Activated naive CD4-positive, alpha-beta T cell (primary cell): ENCODE measurements at places on chromosomes 7 and 10.

DNA sequence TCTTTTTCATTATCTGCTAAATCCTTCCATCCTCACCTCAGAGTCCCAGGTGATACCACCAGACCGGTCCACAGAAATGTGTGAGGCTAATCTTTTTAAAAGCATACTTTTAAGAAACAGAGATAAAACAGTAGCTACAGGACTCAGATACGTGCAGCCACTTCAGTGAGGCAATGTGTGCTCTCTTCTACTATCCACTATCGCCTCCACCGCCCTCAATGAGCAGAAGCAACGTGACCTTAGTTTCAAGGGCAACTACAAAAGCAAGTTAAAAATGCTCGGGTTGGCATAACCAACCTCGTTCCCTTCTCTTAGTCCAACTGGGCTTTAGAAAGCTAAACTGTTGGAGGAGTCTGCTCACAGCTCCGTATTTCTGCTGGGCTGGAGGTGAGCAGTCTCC, 4.2 kb downstream of the FGFR2 start:
- no peak for DNase-seq

DNA sequence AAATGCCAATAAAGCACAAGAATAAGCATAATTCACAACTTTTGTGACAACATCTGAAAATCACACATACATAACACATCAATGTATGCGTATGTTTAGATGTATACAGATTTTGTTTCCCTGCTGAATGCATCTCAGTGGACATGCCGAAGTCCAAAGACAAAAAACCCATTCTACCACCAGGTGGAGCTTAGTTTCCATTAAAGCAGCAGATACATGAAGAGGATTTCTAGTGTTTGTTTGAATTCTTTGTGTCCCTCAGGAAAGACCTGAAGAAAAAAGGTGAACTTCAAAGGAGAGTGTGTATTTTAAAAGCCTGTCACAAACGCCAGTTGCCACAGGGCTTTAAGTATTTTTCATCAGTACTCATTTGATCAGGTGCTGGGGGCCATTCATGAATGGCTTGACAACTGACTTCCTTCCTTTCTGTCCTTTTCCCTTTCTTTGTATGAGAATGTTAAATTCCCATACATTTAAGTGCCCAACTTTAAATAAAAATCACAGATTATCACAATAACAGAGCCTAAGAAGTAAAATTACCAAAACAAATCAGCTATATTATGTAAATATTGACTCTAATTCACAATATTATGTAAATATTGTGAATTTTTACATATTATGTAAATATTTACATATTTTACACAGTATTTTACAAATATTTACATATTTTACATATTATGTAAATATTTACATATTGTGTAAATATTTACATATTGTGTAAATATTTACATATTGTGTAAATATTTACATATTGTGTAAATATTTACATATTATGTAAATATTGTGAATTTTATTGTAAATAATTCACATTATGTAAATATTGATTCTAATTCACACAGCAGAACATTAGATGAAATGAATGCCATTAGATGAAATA, 343.0 kb downstream of the CRPPA start:
- DNase-seq, result no peak

GRCh38 chr7:115889669-115889984, 140.9 kb downstream of the TFEC start:
- DNase-seq, result no peak

- no peak for DNase-seq
Observed at GRCh38 chr10:109882251-109883057, 40.9 kb downstream of the XPNPEP1 start.

GRCh38 chr7:150313870-150314269, 9.3 kb upstream of the LRRC61 start:
- no peak for DNase-seq

- no peak for DNase-seq
Observed at GRCh38 chr7:27950123-27950522, 210.2 kb downstream of the TAX1BP1 start.

- DNase-seq, result no peak
Observed at GRCh38 chr10:91574236-91574635, 58.6 kb downstream of the PPP1R3C start.

DNA sequence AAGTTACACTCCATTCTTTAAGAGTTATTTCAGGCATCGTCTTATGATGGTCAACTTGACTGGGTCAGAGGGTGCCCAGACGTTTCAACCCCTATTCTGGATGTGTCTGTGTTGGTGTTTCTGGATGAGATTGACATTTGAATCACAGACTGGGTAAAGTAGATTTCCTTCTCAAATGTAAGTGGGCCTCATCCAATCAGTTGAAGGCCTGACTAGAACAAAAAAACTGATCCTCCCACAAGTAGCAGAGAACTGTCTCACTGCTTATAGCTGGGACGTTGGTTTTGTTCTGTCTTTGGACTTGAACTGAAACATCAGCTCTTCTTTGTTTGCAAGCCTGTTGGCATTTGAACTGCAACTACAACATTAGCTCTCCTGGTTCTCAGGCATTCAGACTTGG, 76.3 kb upstream of the LYZL1 start:
- DNase-seq, result no peak

DNA sequence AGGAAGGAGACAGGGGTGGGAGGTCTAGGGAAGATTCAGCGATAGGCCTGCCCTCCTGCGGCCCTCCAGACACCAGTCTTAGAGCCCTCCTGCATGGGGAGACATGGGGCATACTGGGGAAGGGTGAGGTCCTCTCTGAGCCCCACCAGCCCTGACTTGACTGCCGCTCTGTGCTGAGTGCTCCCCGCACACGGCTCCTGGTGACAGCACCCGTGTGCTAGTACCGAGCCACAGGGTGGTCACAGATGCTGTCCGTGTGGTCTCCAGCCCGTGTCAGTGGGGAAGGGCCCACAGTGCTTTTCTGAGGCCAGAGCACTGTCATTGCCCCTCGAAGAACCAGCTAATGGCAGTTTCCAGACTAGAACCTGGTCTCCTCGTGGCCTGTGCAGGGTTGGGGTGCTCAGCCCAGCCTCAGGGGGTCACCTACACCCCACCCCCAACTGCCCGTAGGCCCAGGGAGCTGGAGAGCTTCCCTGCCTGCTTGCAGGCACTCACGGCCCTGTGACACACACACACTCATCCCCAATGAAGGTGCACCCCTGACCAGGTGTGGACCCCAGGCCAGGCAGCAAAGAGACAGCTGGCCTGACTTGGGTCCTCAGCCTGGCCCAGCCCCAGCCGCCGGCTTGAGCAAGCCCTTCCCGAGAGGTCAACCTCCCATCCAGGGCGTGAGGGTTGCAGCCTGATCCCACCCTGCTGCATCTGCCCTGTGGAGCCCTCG, 86.0 kb upstream of the RET start:
- no peak for DNase-seq

DNA sequence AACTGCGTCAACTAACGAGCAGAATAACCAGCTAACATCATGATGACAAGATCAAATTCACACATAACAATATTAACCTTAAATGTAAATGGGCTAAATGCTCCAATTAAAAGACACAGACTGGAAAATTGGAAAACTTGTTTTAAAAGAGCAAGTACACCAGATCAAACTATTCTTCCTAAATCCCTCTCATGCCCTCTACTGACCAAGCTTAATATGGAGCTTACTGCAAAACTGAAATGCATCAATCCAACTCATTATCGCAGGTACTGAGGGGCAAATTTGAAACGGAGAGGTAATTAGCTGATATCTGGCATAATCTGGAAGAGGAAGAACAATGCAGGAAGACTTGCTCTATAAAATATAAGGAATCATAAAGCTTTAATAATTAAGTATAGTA, 1223.8 kb downstream of the NXPH1 start:
- DNase-seq, result no peak

GRCh38 chr10:42874713-42875387, 92.3 kb downstream of the BMS1 start:
- no peak for DNase-seq

DNA sequence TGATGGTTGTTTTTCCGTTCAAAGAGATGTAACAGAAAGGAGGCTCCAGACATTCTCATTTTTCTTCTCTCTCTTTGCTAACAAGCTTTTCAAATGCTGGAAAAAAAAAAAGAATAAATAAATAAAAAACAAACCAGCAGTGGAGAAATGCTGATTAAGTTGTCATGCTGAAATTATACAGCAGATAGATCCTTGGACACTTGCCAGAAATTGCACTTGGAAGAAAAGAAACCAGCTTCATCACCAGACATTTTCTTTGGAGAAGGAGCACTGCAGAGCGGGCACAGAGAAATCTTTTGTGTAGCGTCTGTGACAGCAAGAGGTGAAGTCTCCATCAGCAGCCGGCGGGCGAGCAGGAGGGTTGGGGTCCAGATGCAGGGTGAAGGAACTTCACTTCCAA, 55.8 kb downstream of the CLRN3 start:
- DNase-seq, result no peak

DNA sequence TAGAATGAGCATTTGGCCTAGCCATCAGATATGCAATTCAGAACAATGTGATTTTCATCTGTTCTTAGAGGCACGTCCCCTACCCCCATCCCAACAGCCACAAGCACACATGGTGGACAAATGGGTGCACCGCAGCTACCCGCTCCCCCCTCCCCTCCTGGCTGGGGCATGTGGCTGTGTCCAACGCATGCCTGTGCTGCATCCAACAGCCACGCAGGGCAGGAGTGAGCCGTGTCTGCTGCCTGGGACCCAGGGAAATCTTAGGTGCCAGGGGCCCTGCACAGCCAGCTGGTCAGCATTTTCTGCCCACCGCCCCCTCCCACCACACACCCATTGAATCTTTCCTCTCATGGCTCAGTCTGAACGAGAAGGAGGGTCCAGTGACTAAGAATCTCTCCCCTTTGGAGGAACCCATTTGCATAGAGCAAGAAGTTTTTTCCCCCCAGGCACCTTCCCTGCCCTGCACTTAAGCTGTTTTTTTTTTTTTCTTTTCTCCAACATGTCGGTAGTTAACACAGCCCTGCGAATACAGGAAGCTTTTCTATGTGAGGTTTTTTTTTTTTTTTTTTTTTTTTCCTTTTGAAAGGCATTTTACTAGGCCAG, 138.9 kb downstream of the WDR11 start:
- DNase-seq, result no peak

- no peak for DNase-seq
Observed at GRCh38 chr10:99393036-99393435, 37.4 kb downstream of the GOT1 start.

DNA sequence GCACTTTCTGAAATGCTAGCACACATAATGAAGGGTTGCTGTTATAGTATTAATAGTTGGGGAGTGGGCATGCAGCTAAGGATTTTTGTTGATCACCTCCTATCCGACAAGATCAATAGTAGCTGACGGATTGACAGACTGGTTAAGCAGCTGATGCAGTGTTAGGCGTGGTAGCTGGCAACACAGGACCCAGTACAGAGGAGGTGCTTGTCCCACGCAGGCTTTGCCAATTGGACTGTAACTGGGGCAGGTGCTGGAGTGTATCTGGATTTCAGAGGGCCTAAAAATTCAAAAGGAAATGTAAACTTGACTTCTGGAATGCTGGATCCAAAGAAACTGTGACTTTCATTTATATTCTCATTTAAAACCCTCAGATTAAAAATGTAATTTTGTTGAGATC, 340.9 kb downstream of the SORCS3 start:
- DNase-seq, result no peak

- no peak for DNase-seq
Observed at GRCh38 chr7:97075928-97076327, 41.6 kb upstream of the SDHAF3 start.

DNA sequence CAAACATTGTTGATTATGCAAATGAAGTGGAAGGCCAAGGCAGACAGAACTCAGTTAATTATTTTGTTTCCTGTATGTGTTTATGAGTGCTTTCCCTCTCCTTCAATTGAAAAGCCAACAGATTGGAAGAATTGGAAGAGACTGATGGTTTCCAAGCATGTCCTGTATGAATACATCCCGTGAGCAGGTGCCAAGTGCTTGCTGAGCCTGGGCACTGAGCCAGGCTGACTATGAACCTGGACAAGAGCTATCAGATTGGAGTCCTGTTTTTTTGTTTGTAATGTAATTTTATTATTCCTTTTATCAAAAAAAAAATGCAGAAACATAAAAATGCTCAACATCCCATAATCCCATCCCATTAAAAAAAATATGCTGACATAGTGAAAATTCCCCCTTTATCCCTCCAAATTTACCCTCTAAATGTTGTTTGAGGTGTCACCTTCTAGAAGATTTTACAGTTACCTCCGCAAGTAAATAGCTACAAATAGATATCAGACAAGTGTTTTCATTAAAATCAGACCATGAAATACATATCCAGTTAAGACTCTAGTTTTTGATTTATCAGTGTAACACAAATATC, 449.5 kb downstream of the GRID1 start:
- DNase-seq, result no peak

- no peak for DNase-seq
Observed at GRCh38 chr7:150742286-150742968, 5.2 kb downstream of the GIMAP5 start.

- DNase-seq, result no peak
Observed at GRCh38 chr10:9193120-9193519, 1138.6 kb downstream of the GATA3 start.

GRCh38 chr10:91344117-91344856, 65.9 kb upstream of the HECTD2 start:
- no peak for DNase-seq

- DNase-seq, result no peak
Observed at GRCh38 chr7:27110186-27111031, 7.9 kb upstream of the HOXA2 start.

GRCh38 chr10:29823553-29824080, 188.8 kb upstream of the SVIL start:
- no peak for DNase-seq

GRCh38 chr7:158094046-158094445, 493.6 kb downstream of the PTPRN2 start:
- DNase-seq, result no peak

DNA sequence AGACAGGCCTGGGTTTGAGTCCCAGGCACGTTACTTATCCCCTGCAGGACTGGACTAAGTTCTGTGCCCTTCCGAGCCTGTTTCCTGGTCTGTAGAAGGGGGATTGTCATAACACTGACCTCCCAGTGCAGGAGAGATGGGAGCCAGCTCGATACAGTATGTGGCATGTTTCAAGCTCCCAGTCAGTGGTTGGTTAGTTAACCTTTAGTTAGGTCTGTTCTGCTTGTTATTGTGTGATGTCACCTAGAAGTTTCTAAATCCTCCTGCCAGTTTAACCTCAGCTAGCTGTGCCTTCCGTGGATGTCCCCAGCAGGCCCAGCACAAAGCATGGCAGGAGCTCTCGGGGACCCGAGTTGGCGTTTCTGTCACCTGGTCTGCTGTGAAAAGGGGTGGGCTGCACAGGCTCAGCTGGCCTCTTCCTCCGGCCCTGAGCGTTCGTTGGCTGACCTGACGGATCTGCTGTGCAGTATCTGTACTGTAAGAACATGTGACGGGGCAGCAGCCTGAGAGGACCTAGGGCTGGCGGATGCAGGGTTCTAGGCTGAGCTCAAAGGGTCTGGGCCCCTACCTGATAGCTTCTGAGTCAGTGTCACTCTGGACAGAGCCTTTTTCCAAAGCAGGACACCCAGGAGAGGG, 53.0 kb downstream of the SPOCK2 start:
- no peak for DNase-seq

DNA sequence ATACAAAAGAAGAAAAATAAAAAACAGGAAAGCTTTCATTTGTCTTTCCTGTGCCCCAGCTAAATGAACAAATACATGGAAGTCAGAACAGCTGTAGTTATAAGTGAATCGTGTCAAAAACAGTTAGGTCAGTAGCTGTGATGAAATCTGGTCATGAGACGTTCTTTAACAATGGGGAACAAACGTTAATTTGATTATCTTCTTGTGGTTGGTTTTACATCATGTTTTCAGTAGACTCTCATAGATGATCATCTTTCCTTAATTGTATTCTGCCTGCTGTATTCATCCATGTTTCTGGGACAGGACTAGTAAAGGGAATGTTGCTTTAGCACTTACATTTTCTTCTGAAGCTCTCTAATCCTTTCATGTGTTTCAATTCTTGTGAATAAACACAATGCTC, 97.0 kb downstream of the PCLO start:
- no peak for DNase-seq
